MV-4-11 (cell line): ENCODE measurements at places on chromosomes 2 and 18.

DNA sequence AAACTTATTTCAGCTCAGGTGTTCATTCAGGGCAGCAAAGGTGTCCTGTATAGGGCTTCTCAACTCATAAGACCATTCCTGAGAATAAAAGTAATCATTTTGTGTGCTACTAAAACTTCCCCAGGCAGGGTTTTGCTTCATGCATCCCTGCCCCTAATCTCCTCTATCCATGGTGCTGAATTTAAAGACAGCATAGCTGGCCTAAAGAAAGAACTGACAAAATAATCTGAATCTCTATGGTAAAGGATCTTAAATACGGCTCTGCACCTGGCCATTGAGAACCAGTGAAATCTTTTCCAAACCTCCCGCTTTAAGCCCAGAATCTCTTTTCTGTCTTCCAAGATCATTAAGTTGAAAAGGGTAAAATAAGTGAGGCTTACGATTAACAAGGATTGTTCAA, 292.1 kb upstream of the KLHL29 start:
- peak; percentile 0 for DNase-seq

DNA sequence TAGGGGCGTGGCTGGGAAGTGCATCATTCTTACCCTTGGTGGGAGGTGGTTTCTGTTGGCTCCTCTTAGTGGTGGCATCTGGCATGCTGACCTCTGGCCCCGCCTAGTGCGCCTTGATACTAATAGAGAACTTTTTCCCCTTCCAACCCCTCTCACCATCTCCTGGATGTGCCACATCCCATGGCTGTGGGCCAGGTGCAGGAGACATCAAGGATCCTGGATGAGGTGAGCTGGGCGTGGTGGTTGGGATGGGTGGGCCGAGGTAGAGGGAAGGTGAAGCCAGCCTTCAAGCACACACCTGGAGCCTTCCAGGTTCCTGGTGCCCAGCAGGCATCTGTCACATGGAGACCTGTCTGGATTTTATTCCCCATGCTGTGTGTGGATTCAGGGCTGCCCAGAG, 149.2 kb downstream of the DYSF start:
- no peak for DNase-seq

DNA sequence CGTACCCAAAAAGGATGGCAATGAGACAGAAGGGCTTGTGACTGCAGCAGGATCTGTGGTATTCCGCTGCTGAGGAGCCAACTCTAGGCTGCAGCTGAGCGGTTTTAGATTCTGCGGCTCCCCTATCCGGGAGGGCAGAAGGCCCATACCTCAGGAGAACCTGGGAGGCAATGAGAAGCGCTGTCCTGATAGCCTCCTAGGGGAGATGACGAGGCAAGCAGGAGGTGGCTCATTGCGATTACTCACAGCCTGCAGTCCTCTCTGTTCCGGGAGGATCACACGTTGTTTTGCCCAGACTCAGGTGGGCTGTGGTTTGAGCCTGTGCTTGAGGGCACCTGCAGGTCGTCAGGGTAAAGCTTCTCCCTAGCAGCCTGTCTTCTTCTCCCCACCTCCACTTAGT, 65.1 kb downstream of the COA5 start:
- DNase-seq: no peak

DNA sequence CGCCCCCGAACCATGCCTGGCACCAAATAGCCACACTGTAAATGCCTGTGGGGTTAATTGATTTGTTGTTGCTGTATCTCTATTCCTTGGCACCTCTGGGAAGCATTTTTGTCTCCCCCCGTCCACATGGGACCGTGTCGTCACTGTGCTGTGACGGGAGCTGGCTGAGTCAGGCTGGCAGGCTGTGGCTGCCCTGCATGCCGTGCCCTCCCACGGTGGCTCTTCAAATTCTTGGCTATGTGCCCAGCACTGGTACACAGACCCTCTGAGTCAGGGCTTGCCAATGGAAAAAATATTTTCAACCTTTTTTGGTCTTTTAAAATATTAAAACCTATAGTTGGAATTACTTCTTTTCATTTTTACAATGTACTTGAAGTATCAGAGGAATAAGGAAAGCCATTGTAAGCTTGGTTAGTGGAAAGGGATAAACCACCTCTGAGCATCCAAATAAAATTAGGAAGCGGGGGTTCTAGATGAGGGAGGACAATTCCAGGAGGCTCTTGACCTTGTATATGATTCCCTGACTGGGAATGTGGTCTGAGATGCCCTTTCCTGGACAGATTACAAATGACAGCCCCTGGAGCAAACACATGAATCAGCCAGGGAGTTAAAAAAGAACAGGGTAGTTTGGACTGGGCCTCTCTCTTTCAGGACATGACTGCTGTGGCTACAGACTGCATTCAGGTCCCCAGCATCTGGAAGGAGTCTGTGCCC, 59.4 kb downstream of the DGKD start:
- DNase-seq: peak; percentile 25

GRCh38 chr2:238557936-238558335, 131.2 kb downstream of the ASB1 start:
- DNase-seq: no peak

GRCh38 chr18:51168960-51169662, 28.4 kb downstream of the MEX3C start:
- DNase-seq: no peak

DNA sequence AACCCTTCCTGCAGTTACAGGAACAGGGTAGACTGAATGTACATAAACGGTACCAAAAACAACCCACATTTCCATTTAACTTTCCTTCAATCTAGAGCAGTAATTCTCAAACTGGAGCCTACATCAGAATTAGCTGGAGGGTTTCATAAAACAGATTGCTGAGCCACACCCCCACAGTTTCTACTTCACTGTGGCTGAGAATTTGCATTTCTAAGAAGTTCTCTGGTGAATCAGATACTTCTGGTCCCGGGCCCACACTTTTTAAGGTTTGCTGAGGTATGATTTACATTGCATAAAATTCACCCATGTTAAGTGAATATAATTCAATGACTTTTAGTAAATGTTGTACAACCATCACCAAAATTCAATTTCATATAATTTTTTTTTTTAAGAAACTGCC, 113.7 kb downstream of the SRBD1 start:
- no peak for DNase-seq

GRCh38 chr2:51620796-51621195, 588.9 kb upstream of the NRXN1 start:
- DNase-seq: no peak

- DNase-seq: peak; percentile 41
These were observed 668.3 kb downstream of the IRS1 start for GRCh38 chr2:226131299-226131784.

DNA sequence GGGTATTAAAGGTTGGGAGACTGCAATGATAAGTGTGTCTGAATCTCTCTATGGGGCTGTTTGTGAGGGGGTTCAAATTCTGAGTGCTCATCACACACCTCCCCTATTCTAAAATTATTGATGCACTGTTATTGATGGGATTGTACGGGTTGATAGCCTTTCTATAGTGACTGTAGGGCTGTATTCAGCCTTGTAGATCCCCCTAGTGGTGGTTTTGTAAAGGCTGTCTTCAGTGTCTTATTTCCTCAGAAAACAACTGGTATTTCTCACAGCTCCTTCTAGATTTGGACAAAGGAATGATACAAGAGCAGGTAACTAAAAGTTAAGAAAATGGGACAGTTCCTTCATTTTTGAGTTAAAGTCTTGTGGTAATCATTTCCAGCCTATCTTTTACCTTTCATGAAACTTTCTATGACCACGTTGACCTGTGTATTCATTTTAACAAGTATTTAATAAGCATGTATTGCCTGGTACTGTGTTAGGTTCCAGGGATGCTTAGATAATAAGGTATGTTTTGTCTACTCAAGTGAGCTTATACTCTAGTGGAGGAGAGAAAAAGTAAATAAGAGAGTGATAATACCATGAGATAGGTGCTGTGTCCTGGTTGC, 21.2 kb downstream of the SMAD4 start:
- peak; percentile 50 for DNase-seq

DNA sequence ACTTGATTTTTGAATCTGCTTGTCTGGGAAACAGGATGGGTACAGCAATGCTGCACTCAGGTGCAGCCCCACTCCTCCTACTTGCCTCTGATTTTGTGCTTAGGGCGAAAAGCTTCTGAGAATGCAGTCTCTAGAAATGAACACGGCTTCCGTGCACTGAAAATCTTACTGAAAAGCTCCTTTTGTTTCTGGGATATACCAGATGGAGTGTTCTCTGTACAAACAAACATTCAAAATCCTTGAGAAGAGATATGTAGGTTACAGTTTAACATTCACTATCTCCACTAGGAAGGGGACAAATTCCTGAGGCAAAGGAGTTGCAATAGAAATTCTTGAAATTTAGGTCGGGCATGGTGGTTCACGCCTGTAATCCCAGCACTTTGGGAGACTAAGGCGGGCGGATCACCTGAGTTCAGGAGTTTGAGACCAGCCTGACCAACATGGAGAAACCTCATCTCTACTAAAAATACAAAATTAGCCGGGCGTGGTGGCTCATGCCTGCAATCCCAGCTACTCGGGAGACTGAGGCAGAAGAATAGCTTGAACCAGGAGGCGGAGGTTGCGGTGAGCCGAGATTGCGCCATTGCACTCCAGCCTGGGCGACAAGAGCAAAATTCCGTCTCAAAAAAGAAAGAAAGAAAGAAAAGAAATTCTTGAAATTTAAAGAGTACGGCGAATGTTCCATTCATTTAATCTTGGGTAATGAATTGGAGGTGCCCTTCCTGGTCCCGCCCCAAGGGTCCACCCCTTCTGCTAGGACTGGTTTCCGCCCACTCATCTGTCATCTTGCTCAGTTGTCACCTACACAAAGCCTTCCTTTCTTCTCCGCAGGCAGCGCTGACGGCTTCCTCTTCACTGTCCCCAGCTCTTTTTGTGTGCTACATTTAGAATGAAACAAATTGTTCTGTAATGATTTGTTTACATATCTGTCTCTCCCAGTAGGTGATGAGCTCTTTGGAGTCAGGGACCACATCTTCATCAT, 92.4 kb downstream of the SOCS6 start:
- peak; percentile 50 for DNase-seq

GRCh38 chr2:150486539-150487484, 655 bp downstream of the RND3 start:
- peak; percentile 24 for DNase-seq

GRCh38 chr18:10391506-10391905, 62.9 kb upstream of the APCDD1 start:
- no peak for DNase-seq

DNA sequence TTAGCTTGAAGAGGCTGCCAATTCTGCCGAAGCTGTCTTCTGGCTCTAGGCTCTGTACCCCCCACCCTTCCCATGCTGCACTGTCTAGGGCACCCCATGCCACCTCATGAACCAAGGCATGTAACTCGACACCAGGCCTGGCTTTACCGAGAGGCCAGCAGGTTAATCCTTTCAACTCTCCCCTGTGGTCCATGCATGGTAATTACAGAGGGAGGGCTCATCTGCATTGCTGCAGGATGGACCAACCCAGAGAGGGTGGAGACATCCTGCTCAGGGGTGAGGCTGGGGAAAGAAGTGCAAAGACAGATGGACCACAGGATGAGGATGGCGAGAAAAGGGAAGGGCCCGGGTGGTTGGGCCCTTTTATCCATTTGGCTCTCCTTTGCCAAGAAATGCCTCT, 65.8 kb downstream of the KCTD1 start:
- no peak for DNase-seq

- DNase-seq: no peak
These were observed 32.9 kb downstream of the HDLBP start for GRCh38 chr2:241282555-241282954.

DNA sequence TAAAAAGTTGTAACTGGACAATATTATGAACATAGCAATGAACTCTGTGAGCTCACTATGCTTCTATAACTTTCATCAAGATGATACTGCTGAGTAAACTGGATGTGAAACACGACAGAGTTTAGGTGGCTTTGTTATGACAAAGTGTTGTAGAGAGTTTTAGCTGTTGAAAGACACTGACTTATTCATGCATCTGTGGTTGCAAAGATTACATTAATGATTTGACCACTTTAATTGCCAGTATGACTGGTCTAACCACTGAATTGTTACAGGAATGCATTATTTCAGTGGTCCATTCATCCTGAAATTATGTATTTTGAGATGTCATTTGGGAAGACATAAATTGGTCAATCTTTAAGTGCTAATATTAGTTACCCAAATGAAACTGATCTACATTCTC, 117.9 kb downstream of the SPHKAP start:
- DNase-seq: no peak

DNA sequence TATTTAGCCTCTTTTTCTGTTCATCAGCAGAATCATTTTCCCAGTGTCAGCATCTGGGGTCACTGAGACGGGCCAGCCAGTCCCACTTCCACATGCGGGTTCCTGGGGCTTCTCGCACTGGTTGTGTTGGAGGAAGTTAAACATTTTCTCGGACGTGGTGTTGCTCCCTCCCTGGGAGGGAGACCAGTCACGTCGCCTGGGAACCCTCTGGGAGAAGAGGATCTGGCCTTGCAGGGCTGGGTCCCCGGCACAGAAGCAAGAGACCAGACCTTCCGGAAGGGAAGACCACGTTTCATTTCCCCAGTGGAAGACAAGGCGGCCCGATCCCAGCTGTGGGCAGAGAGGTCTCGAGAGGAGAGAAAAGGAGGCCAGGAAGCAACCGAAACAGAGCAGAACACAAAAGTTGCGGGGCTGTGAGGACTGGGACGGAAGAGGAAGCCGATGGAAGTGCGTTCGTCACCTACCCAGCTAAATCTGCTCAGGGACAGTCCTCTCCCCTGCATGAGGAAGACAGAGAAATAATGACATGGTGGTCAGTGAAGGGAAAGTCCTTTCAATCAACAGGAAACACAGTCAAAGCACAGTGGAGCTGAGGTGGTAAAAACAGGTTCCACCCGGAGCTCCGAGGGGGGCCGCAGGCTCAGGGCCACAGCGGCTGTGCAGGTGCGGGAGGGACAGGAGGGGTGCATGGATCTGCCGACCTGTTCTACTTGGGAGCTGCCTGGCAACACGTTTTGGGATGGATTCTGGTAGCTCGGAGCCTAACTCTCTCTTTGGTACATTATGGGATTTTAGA, 144.4 kb downstream of the MBP start:
- peak; percentile 64 for DNase-seq

GRCh38 chr2:49288902-49289700, 134.8 kb upstream of the FSHR start:
- DNase-seq: no peak

DNA sequence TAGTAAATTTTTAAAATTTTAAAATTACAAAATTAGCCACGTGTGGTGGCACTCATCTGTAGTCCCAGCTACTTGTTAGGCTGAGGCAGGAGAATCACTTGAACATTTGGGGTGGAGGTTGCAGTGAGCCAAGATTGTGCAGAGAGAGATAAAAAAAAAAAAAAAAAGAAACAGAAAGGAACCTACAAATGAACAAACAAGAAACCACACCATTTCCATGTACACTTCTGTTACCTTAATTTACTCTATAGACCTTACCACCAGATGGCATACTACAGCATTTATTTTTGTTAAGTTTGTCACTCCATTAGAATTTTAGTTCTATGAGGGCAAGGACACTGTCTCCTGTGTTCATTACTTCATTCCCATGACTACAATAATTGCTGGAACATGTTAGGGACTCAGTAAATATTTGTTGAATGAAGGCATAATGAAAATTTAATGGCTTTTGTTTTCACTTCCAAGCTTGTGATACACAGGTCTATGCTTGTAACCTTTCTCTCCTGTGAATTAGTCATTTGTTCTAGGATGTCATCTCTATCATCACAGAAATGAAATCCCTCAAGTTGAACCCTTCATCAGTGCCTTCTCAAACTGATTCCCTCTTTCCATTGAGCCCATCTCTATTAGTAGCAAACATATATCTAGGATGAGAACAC, 76.0 kb downstream of the ARHGAP15 start:
- DNase-seq: peak; percentile 16
